Bone marrow (tissue), 2 donors: ENCODE measurements at places on chromosomes 11 and 22.

DNA sequence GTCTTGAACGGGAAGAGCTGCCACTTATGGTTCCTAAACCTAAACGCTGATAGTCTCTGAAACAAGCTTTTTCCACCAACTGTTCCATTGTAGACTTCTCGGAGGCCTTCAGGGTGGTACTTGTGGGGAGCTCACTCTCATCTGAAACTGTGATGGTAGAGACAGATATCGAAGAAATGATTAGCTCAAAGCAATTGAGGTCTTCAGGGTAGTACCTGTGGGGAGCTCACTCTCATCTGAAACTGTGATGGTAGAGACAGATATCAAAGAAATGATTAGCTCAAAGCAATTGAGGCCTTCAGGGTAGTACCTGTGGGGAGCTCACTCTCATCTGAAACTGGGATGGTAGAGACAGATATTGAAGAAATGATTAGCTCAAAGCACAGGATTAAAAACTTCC is 175.7 kb downstream of the SWAP70 start:
- DNase-seq, result no peak

DNA sequence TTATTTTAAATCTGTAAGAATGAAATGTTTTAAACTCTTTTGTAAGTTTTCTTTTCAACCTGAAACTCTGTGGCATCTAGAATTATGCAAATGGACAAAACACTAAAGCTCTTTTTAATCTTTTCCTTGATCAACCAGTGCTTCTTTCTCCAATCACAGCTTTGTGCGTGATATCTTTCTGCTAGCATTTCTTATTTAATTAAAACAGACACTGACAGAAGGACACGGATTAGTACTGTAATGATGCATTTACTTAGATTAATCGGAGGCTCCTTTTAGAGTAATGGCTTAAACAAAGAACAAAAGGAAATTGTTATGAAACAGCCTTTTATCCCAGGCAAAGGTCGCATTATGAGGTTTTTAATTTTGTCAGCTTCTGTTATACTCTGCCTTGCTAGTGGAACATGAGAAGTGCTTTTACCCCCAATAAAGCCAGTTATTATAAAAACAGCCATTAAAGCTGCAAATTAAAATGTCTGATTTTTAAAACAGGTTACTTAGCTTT is 48.5 kb upstream of the SOX6 start:
- DNase-seq, result no peak

- no peak for DNase-seq
These were observed at the start of gene MIOX for GRCh38 chr22:50486561-50487289. Gene MIOX, plus strand, starts transcription at chr22:50486859. Its CDS starts 39 bp downstream, at chr22:50486898.

DNA sequence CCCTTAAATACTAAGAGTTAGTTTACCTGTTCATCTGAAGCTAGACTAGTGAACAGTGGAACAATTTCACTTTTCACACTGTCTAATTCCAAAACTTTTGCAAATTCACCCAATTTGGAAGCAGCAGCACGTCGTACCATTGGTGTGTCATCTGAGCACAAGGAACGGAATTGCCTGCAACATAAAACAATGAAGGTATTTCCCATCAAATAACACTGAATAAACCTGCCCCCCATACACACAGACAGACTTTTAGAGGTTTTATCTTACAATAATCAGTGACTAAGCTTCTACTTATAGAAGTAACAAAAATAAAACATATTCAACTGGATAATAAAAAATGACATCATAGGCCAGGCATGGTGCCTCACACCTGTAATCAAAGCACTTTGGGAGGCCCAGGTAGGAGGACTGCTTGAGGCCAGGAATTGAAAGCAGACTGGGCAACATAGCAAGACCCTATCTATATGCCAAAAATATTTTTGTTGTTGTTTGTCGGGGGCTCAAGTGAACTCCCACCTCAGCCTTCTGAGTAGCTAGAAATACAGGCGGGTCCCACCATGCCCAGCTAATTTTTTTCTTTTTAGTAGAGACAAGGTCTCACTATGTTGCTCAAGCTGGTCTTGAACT is 6.3 kb downstream of the PPP2R1B start:
- DNase-seq, result no peak

DNA sequence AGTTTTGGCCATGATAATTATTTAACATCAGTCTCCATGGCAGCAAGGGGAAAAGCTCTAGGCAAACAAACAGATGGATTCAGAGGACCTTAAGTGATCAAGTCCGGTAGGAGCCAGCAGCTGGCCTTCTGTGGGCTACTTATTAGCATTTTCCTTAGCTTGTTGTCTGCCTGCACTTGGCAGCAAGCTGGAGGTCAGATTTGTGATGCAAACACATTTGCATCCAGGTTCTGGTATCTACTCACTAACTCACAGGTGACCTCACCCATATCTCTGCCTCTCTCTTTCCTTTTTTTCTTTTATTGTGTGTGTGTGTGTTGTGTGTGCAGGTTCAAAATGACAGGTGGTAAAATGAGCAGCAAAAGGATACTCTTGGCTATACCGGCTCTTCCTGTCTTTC is 32.3 kb downstream of the ARHGAP42 start:
- no peak for DNase-seq

DNA sequence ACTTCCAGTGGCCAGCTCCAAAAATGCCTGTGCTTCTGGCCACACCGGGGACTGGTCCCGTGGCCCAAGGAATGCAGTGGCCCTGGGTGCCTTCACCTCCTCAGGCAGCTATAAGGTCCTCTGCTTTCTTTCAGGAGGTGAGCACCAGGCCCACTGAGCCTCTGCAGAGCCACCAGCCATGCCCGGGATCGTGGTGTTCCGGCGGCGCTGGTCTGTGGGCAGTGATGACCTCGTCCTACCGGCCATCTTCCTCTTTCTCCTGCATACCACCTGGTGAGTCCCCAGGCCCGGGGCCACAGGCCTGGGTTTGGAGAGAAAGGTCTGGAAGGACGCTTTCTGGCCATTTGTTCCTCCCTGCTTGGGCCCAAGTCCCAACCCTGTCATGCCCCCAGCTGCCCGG is 32.5 kb upstream of the MYRF start:
- no peak for DNase-seq

DNA sequence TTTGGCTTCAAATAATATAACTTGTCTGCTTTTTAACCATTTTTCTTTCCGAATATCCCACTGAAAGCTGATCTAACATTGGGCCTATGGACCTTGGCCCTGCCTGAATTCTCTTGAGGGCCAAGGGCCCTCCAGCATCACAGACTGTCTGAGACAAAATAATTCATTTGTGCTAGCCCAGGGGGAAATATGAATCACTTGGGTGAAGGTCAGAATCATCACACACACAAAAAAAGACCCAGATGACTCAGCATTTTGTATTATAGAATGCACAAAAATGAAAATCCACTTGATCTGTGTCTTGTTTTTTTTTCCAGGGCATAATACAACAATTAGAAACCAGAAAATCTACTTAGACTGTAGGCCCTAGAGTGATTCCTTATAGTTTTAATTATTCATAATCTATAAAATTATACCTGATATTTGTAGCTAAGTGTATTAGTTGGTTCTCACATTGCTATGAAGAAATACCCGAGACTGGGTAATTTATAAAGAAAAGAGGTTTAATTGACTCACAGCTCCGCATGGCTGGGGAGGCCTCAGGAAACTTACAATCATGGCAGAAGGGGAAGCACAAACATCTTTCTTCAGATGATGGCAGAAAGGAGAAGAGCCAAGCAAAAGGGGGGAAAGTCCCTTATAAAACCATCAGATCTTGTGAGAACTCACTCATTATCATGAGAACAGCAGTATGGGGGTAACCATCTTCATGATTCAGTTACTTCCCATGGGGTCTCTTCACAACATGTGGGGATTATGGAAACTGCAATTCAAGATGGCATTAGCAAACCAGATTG is 15.6 kb upstream of the RDX start:
- peak; percentile 43 for DNase-seq

DNA sequence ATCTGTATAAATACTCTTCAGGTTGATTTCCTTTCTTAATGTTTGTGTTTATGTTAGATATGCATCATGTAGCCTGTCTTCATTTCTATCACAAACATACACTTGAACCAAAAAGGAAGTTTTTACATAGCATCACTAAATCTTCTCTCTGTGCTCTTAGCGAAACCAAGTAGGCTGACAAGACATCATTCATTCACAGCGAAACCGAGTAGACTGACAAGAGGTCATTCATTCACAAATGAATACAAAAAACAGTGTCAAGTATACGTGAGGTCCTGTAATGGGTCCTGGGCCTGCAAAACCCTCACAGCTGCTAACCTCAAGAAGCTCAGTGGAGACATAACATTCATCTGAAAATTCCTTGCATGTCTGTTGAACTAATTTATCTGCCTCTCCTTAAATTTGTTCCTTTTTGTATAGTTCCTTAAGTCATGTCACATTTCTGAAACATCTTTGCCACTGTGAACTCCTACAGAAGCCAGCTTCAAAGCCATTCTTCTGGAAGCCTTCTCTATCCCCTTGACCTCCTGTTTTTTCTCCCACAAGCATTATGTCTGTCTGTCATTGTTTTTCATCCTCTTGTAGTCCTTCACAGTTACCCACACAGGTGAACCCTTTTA is 9.8 kb upstream of the HBE1 start:
- no peak for DNase-seq
